ENCODE measurements at places on chromosomes 3 and 15.

- DNase-seq, result peak; percentile 9
Observed at GRCh38 chr15:90836296-90836871, 32.0 kb upstream of the FURIN start.

- DNase-seq, result peak; percentile 67
Observed at GRCh38 chr3:170869645-170870593, at the start of gene RPL22L1. RPL22L1 (minus strand) TSS chr3:170870195; CDS start chr3:170870167, 28 bp downstream.

GRCh38 chr3:111368056-111368455 is 173.9 kb upstream of the CD96 start:
- no peak for DNase-seq

- no peak for DNase-seq
Observed at GRCh38 chr15:82995938-82996337, 9.9 kb downstream of the RAMAC start.

GRCh38 chr15:62833646-62834045 is 208.9 kb upstream of the TPM1 start:
- no peak for DNase-seq

DNA sequence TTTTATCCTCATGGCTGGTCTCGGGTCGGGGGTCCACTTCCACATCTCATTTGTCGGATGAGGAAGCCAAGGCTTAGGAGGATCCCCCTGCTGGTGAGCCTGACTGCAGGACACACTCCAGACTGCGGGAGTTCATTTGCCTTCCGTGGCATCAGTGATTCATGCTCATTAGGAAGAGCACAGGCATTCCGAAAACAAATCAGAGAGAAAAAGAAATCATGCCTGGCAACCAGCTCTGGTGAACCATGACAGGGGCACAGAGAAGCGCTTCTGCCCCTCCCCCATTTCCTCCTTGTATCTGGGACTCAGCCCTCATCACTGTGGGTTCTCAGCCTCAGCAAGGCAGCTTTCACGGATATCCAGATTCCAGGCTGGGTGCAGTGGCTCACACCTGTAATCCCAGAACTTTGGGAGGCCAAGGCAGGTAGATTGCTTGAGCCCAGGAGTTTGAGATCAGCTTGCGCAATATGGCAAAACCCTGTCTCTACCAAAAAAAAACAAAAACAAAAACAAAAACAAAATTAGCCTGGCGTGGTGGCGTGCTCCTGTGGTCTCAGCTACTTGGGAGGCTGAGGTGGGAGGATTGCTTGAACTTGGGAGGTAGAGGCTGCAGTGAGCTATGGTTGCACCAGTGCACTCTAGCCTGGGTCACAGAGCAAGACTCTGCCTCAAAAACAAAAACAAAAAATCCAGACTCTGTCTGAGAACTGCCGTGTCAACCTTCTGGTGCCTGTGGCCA is 28.4 kb downstream of the IRAK2 start:
- DNase-seq, result peak; percentile 89

DNA sequence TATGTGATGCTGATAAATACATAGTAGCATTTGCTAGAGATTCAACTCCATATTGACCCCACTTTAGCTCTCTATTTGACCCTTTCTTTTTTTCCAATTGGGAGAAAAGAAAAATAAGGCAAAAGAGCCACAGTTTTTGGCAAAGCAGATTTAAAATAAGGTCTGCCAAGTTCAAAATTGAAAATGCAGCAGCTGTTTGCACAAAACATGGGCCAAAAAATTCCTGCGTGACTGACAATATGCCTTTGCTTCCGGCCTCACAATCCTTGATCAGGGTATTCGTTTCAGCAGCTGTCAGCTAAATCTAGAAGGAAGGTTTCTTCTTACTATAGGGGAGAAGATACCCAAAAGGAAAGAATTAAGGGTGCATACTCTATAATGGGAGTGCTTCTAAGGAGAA is 563.5 kb upstream of the CCDC54 start:
- no peak for DNase-seq

DNA sequence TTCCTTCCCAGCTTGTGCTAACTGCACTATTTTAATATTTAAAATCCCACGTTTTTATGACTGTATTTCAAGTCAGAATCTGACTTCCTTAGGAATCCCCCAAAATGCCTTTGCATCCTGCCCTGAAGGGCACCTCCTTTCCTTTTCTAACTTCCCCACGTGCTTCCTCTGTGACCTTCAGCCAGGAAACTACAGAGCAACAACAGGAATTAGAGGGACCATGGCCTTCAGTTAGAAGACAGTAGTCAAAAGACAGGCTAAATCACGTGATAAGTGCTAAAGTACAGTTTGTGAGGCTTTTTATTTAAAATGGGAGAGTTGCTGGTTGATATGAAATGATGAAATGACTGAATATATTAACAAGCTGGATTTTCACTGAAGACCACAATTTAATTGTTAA is 11.8 kb upstream of the ABHD10 start:
- DNase-seq, result no peak

DNA sequence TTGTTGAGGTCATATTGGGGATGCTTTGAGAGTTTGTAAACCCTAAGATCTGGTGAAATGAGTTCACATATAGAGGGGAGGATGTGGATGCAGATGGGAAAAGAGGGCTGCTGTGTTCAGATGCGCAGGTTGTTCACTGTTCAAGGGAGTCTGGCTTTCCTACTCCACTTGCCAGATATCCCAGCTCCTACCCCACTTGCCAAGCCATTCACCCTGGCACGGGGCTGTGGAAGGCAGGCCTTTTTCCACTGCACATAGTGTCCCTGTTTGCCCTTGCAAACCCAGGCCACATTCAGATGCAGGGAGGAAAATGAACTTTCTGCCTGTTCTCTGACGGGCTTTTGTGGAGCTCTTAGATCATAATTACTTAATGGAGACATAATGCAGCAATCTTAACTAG is 29.0 kb downstream of the CRABP1 start:
- DNase-seq, result no peak

- peak; percentile 96 for DNase-seq
Observed at GRCh38 chr15:63553388-63553791, 43.8 kb upstream of the FBXL22 start.

GRCh38 chr3:114022145-114022802 is 34.1 kb downstream of the CCDC191 start:
- no peak for DNase-seq

DNA sequence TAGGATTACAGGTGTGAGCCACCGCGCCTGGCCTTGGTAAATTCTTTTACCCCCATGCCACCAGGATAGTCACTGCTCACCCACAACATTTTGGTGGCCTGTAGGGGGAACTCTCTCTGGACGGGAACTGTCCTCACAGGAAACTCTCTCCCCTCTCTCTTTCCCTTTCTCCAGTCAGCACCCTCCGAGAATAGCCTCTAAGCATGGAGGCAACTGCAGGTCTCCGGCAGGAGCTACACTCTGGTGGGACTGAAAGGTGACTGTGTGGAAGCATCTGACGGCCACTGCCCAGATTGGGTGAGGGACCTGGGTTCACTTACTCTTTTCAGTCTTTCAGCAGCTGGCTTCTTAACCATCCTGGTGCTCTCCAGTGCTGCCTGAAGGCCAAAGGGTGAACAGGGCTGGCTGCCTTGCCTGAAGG is 21.3 kb downstream of the TRANK1 start:
- no peak for DNase-seq

GRCh38 chr3:71244153-71244825 is 339.2 kb downstream of the FOXP1 start:
- DNase-seq, result no peak

- DNase-seq, result no peak
Observed at GRCh38 chr3:107674371-107674770, 151.6 kb downstream of the BBX start.

- DNase-seq, result no peak
Observed at GRCh38 chr3:68728343-68728742, 204.0 kb downstream of the TAFA4 start.

DNA sequence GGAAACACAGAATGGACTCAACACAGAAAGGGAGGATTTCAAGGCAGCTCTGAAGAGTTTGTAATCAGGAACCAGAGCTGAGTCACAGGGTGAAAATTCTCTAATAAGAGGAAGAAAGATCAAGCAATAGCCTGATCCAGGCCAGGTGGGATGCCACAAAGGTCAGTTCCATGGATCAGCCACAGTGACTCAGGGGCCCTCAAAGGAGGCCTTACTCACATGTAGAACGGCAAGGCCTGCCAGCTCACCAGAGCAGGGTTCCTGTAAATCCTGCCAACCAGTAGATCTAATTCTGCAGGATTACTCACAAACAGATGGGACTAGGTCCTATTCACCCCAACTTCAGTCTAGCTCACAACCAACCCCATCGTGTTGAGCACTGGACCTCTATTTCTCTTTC is 78.3 kb upstream of the PPP2R3A start:
- DNase-seq, result no peak

- DNase-seq, result no peak
Observed at GRCh38 chr3:47047673-47048072, 68.2 kb downstream of the NBEAL2 start.

GRCh38 chr3:31488475-31489017 is 44.2 kb upstream of the STT3B start:
- no peak for DNase-seq

DNA sequence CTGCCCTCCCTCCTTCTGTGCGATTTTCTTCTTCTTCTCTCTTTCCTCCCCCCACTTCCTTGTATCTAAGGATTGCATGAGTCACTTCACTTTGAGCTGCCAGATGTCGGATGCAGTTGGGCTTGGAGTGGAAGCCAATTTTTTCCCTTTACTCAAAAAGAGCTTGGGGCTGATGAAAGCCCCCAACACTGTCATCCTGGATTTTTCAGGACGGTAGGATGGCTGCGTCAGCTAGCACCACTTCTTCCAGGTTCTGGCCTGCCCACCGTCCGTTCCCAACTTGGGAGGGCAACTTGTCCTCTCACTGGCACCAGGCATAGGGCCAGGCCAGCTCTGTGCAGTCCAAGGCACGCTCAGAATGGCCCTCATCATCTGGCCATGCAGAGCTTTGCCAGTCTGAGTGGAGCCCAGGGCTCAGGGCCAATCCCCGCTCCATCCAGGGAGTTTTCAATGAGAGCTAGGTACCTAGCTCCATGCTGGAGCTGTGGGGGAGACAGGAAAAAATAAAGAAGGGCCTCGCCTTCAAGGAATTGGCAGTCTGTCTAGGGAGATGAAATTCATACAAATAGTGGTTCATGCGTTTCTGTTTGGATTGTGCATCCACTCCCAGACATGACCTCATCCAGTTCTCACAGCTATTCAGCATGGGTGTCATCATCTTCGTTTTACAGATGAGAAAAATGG is 47.7 kb upstream of the INSYN1 start:
- DNase-seq, result peak; percentile 50

DNA sequence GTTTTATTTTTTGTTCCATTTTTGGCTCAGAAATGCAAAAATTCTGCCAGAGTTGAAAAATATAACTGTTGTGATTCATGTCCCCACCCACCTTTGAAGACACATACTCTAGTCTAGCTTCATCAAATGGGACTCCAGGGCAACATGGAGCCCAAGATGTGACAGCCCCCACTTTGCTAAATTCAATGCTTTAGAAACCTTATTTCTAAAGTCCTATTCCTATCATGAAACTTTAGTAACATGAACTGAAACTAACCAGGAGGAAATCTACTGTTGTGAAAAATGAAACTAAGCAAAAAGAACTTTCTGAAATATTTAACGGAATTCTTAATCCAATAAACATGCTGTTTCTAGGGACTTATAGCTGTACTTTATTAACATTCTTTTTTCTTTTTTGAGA is 20.3 kb downstream of the UBP1 start:
- no peak for DNase-seq
